ENCODE measurements at places on chromosomes 6 and 20.

DNA sequence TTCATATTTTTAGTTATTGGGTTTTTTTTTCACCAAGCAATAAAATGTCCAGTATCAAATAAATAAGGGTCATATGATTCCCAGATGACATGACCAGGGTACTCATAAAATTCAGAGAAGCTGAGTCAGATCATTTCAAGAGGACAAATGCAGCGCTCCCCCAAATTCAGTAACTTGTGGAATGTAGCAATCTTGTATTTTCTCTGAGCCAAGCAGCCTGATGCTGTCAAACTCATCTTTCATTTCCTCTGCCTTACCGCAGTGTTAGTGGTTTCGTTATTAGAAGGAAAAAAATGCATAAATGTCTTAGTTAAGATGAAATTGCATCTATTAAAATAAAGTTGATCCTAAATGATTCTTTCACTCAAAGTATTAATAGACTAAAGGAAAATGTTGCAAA lies 57.8 kb upstream of the EDN1 start:
- no peak for DNase-seq

- DNase-seq = no peak
These were observed 708.4 kb upstream of the CITED2 start for GRCh38 chr6:140082867-140083297.

DNA sequence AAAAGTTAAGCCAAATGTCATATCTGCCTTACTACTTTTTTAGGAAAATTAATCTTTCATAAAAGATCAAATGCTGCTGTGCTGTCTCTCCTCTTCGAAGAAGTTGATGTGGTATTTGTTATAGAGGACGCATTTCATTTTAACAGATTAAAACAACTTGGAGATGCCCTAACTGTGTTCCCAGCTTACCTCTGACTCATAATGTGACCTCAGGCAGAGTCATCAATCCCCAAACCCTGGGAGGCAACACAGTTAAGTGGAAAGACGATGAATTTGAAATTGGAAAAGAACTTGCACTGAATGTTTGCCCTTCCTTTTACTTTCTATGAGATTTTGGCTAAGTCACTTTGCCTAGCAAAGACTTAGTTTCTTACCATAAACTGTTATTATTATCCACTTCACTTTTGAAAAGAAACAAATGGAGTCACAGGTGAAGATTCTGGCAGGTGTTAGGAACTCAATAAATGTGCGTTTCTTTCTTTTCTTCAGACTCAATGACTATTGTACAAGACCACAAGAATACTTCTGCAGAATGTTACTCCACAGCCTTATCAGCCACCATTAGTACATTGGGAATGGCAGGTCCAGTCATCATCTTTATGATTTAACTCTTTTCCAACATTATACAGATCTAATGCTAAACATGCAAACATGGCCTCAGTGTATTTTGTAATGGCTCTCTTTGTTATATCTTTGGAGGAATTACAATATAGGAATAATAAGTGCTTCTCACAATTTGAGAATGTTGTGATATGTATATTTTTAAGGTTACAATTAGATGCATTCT lies 102.6 kb downstream of the COL21A1 start:
- DNase-seq = peak; percentile 61

DNA sequence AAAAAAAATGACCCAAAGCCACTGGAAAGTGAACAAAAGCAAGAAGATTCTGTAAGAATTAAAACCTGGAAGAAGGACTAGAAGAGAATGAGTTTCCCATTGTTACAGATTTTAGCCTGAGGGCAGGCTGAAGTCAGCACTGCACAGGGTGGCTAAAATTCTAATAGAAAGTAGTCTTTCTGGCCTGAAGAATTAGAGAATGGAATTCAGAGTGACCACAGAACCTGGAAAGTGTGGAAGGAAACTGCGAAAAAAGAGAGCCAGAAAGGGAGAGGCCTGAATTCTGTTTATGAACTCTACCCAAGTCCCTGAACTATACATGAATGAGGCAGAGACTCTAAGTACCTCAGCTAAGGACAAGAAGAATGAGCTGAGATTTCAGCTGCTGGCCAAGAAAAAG lies 38.9 kb upstream of the FILIP1 start:
- no peak for DNase-seq

DNA sequence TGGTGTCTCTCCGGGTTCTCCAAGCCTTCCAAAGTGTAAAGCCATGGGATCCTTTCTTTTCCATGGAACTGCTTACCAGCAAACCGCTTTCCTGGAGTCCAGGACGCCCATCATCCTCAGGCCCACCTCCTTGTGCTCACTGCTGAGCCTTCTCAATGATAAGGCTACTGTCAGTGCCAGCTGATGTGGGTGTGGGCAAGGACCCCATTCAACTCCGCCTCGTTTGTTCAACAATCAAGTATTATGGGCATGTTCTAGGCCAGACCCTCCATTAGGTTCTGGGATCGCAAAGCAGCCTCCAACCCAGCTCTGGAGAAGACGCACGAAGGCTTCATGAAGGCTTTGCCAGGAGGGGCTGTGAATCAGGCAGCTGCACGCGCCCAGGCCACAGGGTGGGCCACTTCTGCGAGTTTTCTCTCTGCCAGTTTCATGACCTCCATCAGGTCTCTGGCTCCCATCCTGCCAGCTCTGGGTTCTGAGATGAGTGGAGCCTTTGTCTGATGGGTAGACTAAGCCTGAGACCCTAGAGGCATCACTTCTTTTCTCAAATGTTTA lies 177.1 kb downstream of the MRPL14 start:
- DNase-seq = no peak

- no peak for DNase-seq
These were observed 30.8 kb downstream of the PDE10A start for GRCh38 chr6:165632194-165632593.

GRCh38 chr6:150322466-150322871 lies 46.3 kb upstream of the IYD start:
- no peak for DNase-seq

DNA sequence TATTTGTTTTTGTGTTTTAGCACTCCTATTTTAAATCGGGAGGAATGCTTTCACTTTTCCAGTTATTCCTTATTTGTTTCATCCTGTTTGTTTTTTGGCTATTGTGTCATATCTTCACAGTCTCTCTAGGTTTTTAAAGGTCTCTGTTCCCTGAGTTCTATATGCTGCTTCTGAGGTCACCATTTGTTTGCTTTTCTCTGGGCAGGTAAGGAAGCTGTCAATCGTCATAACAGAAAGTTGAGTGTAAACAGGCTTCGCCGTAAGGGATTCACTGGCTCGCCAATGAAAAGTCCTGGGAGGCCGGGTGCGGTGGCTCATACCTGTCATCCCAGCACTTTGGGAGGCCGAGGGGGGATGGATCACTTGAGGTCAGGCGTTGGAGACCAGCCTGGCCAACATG lies 48.7 kb upstream of the RPS6KA2 start:
- no peak for DNase-seq

GRCh38 chr6:14313248-14313647 lies 195.7 kb downstream of the CD83 start:
- no peak for DNase-seq

GRCh38 chr20:34549291-34549928 lies 9.1 kb upstream of the MAP1LC3A start:
- no peak for DNase-seq

DNA sequence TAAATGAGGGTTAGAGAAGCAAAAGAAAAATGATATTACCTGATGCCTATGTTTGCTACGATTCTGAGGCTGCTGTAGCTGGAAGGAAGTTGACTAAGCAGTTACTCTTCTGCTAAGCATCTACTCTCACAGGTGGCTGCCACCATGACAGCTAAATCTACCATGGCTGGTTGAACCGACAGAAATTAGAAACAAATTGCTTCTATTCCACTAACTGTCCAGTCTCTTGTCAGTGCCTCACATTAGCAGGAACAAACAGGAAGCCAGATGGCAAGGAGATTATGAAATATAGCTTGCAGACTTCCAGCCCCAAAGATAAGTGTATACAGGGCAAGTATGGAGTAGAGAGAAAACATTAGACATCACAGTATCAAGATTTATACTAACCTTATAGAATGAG lies 59.4 kb upstream of the TMEM200A start:
- no peak for DNase-seq

DNA sequence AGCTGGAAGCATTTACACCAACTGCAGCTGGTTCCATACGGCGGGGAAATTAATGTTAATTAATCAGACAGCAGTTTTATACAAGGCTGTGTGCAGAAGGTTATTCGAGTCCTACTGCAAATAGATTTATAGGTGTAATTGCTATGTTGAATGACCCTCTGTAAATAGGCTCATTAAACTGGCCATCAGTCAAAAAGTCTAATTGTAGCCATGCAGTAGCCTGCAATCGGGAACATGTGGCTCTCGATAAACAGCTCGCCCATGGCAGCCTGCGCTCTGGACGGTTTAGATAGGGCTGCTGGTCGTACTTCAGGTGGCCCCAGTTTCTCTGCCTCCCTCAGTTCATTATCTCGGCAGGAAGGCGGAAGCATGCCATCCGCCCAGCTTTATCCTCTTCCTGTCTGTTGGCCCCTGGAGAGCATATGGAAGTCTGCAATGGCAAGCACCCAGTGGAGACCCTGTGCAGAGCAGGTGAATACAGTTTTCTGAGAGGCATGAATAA lies 143.2 kb downstream of the MBOAT1 start:
- DNase-seq = no peak

DNA sequence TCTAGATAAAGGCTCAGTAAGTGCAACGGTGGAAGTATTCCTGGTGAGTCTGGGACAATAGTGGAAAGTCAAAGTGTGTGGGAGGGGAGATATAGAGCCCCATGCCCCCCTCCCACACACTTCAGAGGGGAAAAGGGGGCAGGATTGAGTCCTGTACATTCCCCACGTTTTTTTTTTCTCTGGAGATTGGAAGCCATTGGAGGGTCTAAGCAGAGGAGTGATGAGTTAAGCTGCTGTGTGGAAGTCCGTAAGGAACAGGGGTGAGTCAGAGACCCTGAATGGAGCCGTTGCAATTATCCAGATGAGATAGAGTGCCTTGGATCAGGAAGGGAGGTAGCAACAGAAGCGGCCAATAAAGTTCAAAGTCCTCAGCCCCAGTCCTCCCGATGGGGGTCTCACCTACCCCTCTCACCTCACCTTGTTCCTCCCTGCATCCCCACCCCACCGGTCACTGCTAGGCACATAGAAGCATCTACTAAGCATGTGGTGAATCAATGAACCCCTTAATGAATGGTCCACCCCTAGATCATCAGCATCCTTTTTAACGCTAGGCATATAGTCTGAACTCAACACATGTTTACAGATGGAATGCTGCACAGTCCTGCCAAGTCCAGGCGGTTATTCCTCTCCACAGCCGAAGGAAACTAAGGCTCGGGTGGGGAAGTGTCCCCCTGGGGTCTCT lies 662 bp upstream of the SLC9A8 start:
- DNase-seq = peak; percentile 46

DNA sequence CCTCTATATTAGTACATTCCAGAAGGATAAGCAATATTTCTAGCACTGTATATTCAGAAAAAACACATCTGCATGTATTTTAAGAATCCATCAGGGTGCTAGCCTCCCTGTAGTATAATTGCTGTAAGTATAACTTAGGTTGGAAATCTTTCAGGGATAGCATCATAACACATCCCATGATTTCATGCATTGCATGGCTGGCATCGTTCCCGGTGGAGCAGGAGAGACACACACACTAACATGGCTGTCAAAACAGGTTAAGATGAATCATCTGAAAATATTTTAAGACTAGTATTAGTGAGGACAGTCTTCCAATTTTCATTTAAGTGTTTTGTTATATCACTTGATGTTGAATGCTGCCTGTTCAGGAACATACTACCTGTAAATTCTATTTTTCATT lies 32.1 kb upstream of the CENPW start:
- DNase-seq = no peak

DNA sequence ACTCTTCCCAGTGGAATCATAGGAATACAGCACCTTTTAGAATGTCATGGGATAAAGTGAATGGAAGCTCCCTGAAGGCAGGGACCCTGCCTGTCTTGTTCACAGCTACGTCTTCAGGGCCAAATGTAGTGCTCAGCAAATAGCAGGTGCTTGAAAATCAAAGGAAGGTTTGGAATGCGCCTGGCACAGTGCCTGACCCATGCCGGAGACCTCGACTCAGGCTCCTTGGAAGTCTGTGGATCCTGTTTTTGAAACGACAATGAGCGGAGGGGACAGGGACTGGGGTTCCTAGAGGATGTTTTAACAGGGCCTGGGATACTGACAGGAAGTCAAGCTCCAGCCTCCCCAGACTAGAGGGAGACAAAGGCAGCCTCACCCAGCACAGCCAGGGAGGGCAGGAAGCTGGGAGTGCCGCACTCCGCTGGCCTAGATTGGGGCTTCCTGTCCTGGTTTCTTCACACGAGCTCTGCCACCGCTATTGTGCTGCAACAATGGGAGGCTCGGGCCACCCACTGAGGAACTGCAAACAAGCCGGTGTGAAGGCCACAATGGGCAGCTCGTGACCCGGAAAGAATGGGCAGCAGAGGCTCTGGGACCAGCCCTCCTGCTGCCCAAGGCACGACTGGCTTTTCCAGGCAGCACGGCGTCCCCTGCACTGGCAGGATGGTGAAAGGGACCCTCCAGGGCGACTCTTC lies 76.7 kb downstream of the PREX1 start:
- DNase-seq = no peak

DNA sequence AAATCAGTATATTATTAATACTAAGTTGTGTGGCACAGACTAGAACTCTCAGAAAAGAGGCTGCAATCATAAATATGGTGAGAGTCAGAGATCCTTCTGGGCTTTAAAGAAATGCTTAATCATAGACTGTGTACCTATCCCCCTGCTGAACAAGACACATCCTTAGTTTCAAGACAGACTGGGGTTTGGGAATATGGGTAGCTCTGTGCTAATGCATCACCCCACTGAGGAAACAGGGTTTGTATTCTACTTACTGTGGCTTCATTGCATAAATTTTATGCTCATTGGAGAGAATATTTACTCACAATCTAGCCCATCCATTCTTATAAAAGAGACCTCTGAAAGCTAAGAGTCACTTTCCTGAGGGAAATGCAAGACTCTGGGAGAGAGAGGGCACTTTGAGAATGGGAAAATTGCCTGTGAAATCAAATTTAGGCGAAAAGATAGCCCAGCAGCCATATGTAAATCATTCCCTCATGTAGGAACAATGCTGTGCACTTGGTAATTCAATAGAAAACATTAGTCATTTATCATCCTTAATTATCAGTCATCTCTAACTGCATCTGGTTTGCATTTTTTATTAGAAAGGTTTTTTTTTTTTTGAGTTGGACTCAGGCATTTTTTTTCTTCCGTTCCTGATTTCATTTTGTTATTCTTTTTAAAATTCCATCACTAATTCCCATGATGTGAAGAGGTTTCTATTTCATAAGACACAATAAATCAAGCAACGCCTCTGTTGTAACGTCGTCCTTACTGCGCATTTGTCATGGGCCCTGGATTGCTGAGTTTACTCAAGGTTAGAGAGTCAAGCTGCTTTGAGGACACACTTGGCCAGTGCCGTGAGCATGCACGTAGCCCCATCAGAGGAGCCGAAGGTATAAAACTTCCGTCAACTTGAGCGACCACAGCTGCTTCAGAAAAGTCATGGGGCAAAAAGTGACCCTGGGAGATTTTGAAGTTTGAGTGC lies 91.8 kb downstream of the TRMT11 start:
- DNase-seq = no peak

- no peak for DNase-seq
These were observed 241.8 kb downstream of the ALDH8A1 start for GRCh38 chr6:134708079-134708478.

- DNase-seq = no peak
These were observed 13.1 kb downstream of the BMP2 start for GRCh38 chr20:6780433-6781190.
